ENCODE measurements at places on chromosomes 16 and 17.

DNA sequence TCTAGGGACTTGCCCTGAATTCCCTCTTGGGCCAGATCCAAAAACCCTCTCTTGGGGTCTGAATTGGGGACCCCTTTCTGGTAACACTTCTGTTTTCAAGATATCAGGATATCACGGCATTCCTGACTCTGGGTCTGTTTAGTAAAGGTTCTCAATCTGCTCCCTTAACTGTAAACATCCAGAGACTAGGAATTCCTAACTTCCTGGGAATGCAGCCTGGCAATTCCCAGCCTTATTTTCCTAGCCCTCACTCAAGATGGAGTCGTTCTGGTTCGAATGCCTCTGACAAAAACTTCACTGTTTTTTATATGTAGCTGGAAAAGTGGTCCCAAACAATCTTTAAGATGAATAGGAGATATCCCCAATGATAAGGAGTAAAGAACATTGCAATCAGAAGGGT, 141.6 kb upstream of the XYLT1 start:
- DNase-seq: no peak

GRCh38 chr17:73315471-73315870, 3.7 kb upstream of the CDC42EP4 start:
- no peak for DNase-seq

DNA sequence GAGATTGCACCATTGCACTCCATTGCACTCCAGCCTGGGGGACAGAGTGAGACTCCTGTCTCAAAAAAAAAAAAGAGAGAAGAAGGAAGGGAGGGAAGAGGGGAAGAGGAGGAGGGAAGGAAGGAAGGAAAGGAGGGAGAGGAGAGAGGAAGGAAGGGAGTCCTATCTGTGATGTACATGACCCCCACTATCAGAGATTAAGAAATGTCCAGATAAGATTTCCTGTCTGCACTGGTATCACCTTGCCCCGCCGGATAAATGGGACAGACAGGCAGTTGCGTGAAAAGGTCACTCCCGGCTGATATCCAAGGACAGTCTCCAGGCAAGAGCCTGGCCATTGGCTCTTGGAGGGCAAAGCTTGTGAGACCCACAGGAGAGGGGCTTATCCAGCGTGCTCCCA, 5.2 kb upstream of the ZFPM1 start:
- DNase-seq: no peak

DNA sequence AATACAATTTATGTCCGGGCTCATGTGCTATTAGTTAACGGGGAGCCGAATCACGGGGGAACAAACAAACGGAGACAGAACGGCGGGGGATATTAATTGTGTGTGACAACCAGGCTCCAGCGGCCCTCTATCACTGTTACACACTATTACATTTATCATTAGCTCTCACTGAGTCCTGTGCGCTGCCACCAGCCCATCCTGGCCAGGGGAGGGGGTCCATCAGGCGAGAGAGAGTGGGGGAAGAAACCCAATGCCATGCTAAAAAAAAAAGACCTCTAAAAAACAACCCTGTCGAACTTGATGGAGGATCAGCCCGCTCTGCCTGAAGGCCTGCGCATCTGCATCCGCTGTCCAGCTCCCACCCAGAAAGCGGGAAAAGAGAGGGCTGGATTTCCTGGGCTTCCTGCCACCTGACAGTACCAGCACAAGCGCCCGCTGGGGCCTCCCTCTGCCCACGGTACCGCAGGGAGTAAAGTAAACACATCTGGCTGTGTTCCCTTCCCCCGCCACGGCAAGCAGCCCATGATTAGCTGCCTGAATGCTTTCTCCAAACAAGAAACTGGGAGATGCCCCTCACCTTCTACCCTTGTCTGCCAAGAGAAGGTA, 41.7 kb downstream of the PIPOX start:
- DNase-seq: no peak

DNA sequence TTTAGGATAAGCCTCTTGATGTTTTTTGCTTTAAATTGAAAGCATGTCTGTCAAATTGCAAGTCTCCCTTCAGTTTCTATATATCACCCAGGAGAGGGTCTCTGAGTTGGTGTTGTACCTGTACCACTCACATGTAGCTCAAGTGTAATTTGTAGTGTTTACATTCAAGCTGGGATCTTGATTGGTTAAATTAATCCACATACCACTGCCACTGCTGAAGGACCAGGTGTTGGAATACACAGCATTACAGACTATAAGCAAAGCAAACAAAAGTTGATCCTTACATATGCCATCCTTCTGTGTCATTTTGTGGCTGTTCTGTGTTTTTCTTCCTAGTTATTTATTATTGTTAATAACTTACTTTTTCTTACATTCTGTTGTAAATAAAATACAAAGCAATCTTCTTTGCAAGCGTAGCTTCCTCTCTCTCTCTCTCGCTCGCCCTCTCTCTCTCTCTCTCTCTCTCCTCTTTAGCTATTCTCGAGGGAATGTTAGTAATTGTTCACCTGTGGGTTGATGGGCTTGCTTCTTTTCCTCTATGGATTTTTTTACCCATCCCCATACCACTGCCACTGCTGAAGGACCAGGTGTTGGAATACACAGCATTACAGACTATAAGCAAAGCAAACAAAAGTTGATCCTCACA, 20.8 kb upstream of the NOL11 start:
- DNase-seq: no peak

Measured in vagina (tissue), 2 donors.